ENCODE measurements at places on chromosomes 4 and X. TPM values are rescaled to one million over a fixed set of nuclear protein-coding genes. Genes with fewer than 3 reads are reported as not detected.

- no peak overlapping the region for H3K27ac ChIP-seq
- no peak for DNase-seq
- no peaks in the 10 kb centered on the region for H3K4me1 ChIP-seq
- H3K36me3 ChIP-seq = no peaks in the 10 kb centered on the region
- H3K27me3 ChIP-seq = no peaks in the 10 kb centered on the region
Measured at GRCh38 chrX:138191998-138192397, 519.5 kb downstream of the FGF13 start.

DNA sequence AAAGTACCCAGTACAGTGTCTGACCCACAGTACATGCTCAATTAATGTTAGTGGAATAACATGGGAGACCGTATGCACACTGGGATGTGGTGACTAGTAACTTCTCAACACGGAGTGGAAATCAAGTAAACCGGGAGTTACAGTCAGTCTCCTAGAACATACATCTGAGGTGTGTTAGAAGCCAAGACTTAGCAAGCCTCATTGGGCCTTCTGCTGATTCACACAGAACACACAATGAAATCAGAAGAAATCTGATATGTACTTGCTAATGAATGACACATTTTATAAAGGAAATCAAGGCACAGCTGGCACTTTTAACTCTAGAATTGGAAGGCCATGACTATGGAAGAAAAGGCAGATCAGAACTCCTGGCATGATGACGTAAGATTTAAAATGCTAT lies 13.0 kb downstream of the TRAPPC2 start:
- H3K4me1 ChIP-seq = no peaks in the 10 kb centered on the region
- no peak for DNase-seq
- H3K27me3 ChIP-seq = no peaks in the 10 kb centered on the region
- no peak overlapping the region for H3K27ac ChIP-seq
- no peak overlapping the region for H3K4me3 ChIP-seq
- H3K36me3 ChIP-seq = peaks cover 4% of the 10 kb centered on the region

- no peaks in the 10 kb centered on the region for H3K36me3 ChIP-seq
- H3K27ac ChIP-seq = no peak overlapping the region
- no peak overlapping the region for H3K4me3 ChIP-seq
- no peaks in the 10 kb centered on the region for H3K27me3 ChIP-seq
- H3K4me1 ChIP-seq = no peaks in the 10 kb centered on the region
Measured at GRCh38 chr4:123055943-123056342, 133.5 kb upstream of the NUDT6 start.

- peaks cover 6% of the 10 kb centered on the region for H3K27me3 ChIP-seq
- H3K36me3 ChIP-seq = no peaks in the 10 kb centered on the region
- DNase-seq = no peak
- no peak within 1 kb of the TSS for H3K27ac ChIP-seq
- H3K4me1 ChIP-seq = peaks cover 22% of the 10 kb centered on the region
Measured at GRCh38 chr4:154491341-154492271, at the start of gene DCHS2. Gene DCHS2 (minus strand): TSS chr4:154491799. CDS start chr4:154491355, 444 bp downstream.

Gene FABP2
- not detected for total RNA-seq

Measured in upper lobe of left lung (tissue), 6 donors.